SHP77 treated with DMSO at 0.1 percent for 48 hours (cell line): ENCODE measurements at places on chromosomes 6 and 20.

GRCh38 chr20:60057866-60058807 lies 99.9 kb downstream of the CDH26 start:
- peak; percentile 81 for DNase-seq

DNA sequence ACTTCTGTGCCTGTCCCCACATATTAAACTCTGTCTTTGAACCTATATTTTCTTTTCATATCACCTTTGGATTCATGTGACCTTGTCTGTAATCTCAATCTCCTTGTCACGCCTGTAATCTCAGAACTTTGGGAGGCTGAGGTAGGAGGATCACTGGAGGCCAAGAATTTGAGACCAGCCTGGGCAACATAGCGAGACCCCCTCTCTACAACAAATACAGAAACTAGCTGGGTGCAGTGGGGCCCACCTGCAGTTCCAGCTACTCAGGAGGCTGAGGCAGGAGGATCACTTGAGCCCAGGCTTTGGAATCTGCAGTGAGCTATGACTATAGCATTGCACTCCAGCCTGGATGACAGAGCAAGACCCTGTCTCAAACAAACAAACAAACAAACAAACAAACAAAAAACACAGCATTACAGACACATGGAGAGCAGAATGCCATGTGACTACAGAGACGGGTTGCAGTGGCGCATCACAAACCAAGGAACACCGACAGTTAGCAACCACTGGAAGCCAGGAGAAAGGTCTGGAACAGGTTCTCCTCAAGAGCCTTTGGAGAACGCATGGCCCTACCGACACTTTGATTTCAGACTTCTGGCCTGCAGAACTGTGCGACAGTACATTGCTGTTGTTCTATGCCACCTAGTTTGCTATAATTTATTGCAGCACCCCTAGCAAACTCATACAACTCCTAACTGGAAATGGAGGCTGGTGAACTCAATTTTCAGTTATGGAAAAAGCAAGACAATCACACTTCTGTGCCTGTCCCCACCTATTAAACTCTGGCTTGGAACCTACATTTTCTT lies 14.6 kb upstream of the TIAM2 start:
- no peak for DNase-seq

DNA sequence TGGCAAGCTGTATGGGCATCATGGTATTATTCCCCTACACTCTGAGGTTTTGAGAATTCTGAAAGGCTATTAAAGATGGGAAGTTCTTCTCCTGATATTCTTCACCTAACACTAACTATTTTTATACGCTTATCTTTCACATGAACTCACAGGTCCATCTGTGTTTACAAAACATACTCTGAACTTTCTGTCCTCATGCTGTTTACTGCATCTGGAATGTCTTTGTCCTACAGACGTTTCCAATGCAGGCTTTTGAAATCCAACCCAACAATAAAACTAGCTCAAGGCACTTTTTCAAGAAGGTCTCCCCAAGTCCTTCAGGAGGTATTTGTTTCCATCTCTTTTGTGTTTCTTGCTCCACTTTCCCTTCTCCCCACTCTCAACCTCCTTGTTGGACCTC lies 60.5 kb upstream of the MLIP start:
- no peak for DNase-seq

GRCh38 chr20:32357375-32357868 lies 709 bp upstream of the ASXL1 start:
- no peak for DNase-seq

GRCh38 chr6:13814938-13815575 lies 700 bp upstream of the MCUR1 start:
- no peak for DNase-seq

DNA sequence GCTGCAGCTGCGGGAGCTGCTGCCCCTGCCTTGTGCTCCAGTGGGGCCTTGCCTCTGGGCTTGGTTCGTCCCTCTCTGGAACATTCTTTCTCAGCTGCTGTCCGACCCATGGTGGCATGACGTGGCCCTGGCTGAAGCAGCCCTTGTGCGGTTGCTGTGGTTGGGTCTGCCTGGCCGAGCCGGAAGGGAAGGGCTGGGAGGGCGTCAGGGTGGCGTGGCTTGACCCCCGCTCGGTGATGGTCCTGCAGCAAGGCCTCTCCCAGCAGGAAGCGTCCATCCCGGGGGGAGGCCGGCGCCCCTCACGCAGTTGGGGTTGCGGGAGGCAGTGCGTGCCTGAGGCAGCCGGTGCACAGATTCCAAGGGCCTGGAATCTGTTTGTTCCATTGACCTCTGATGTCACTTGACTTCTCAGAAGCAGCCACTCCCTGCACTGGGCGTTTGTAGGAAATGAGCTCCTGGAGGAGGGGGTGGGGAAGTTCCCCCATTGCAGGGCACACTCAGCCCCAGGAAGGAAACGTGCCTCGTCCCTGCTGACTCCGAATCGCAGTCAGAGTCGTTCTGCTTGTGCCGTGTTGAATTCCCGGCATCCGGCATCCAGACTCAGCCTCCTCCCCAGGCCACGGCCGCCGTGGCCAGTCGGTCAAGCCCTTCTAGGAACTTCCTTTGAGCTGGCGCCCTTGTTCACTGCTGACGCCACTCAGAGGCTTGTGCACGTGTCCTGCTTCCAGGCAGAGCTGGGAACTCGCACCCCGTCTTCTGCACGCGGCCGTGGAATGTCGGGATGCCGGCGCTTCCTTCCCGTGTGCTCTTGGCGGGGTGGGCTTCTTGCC lies 9.7 kb upstream of the TNFRSF6B start:
- no peak for DNase-seq

DNA sequence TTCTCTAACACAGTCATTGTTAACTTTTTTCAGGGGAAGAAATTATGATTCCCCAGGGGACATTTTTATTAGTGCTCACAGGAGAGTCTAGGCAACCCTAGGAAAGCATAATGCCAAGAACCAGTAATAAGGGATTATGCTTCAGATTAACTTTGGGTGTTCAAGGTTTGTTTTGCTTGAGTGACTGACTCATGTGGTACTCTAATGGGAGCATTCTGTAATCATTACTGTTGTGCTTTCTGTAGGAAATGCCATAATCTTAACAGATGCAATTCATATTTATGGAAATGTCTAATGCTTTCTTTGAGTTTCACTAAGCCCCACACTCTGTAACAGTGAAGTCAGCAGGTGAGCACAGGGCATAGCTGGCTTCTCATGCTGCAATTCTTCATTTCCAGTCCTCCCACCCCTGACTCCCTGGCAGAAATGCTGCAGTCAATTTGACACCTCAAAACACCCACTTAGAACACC lies 263.4 kb upstream of the MAN1A1 start:
- no peak for DNase-seq

- no peak for DNase-seq
These were observed 650.7 kb downstream of the KIF16B start for GRCh38 chr20:15922556-15922955.

DNA sequence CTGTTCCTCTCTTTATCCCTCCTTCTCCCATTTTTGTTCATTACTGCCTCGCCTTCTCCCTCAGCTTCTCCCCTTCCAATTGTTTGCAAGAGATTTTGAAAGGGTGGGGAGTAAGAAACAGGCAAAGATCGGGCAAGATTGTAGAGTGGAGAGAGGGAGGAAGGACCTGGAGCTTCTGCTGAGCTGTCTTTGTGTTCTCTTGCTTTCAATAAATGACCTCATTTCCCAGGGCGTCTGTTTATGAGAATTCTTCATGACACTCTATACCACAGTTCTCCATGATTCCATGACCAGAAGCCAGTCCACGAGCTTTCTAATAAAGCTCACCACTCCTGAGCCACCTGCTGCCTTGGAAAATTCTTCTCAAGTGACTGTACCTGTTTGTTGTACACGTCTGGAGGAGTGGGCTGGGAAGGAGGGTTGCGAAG lies 50.0 kb upstream of the PLEKHG1 start:
- no peak for DNase-seq

DNA sequence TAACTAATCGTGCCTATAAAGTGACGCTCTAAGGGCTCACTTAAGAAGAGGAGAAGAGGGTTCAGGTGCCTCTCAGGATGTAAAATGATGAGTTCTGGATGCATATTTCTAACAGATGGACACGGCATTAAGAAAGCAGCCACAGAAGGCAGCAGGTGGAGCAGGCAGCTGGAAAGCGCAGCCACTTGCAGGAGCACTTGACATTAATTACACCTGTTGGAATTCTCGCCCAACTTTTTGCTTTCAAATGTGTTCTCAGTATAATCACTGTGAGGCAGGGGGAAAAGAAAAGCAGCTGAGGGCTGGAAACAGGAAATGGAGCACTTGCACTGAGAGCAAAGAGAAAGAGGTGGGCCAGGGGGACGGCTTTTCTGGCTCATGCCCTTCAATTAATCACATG lies 164.2 kb downstream of the NKAIN2 start:
- peak; percentile 96 for DNase-seq

DNA sequence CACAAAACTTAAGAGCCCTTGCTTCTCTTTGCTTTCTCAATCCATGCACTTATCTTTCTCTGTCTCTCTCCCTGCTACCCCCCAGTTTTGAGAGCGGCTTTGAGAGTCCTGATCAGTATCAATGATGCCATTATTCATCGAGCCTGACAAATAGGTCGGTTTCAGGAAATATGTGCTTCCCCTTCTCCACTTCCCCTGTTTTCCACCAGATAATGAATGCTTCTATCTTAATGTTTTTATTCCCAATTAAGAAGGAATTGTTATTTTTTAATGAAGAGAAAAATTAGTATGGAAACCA lies 117.7 kb downstream of the KIF13A start:
- DNase-seq = no peak

- DNase-seq = no peak
These were observed 43.5 kb upstream of the APCDD1L start for GRCh38 chr20:58558486-58559367.

DNA sequence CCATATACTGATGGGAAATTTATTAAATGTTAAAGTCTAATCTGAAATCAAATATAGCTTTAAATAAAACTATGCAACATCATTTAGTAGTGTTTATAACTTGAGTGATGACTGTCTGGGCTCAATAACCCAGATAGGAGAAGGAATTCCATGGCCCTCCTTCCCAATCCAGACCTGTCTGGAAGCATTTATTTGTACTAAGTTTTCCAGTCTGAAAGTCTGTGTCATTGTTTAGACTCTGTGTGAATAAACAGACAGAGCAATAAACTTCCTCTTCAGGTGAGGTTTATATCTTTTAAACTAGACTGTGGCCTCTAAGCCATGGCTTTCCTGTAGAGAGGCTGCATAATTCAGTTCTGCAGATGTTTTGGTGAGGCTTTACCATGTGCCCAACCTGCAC lies 176.4 kb downstream of the SOX4 start:
- DNase-seq = no peak

DNA sequence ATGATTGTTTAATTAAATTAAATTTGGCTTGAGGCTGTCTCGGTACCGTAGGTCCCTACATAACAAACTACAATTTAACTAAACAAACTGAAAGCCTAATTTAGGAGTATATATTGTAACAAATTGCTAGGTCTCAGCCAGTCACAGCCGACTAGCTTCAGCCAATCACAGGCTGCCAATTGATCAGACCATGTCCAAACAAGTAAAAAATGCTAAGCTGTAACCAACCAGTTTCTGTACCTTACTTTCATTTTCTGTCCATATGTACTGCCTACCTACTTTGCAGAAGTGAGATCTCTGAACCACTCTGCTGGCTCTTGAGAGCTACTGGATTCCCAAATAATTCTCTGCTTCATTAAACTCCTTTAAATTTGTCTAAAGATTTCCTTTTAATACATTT lies 648.0 kb upstream of the GJE1 start:
- no peak for DNase-seq

DNA sequence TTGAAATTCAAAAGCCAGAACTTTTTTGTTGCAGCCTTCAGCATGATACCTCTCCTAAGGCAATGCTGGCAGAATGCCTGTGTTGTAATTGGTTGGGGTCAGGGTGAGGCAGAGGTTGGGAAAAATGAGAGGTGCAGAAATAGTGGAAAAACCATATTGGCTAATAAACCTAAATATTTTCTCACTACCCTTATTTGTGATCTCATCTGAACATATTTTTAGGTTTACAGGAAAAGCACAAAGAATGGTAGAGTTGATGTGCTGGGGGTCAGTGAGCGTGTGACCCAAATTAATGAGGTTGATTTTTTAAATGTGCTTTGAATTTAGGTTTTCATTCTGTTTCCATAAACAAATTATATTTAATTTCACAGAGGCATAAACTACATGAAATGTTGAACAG lies 437.3 kb downstream of the HDGFL1 start:
- no peak for DNase-seq
